ENCODE measurements at places on chromosomes 7 and 10.

DNA sequence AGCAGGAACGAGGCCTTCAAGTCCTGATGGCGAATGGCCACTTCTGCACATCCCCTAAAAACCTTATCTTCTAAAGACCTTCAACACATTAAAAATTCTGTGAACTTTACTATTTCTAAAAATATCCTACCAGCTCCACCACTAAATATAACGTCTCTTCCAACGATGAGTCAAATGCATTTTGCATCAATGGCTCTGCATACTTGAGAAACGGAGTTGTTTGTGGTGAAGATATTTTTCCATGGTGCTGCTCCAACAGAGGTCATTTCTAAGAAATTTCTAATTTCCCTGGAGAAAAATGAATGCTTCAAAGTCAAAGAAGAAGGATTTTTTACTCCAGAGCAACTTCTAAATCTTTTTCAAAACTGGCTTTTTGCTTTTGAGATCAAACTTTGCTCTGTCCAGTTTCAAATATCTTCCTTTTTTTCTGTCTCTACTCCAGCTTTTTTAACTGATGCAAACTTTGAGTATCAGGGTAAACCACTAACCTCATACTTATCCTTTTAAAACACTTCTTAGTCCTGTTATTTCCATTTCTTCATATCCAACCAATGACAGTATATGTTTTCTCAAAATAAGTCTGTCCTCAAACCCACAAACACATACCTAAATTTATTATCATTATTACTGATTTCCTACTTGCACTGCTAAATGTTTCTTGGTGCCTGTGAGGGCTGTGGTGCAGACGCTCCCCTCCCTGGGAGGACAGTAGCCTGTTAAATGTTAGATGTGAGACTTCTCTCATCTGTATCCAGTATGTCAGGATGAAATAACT, 258.1 kb downstream of the KLF6 start:
- peak; percentile 77 for DNase-seq

DNA sequence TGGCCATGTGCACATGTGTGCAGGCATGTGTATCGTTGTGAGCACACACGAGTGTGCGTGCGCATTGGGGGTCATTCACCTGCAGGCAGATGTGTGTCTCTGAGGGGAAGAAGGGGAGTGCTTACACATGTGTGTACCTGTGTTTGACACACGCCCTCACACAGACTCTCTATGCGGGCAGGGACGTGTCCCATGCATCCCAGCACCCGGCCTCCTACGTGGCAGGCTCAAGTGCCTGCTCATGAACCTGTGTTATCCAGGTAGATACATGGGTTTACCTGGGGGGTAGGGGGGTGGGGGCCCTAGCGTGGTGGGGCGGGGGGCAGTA, 18.6 kb downstream of the KCP start:
- DNase-seq: no peak

DNA sequence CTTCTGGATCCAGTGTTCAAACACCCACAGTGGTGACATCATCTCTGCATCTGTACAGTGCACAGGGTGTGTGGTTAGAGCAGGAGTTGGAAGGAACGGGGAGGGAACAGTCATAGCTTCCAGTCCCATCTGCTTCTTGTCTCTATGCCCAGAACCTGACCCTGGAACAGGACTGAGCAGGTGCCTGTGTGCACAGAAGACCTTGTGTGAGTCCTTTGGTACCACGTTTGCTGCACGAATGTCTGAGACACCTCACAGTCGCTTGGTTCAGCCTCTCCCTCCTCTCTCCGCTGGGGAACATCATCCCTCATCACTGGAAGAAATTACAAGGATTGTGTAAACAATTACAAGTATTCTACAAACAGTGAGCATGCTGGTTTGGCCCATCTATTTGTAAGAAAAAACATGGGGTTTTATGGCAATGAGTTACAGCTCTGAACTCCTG, 243.0 kb upstream of the KLF6 start:
- DNase-seq: no peak

DNA sequence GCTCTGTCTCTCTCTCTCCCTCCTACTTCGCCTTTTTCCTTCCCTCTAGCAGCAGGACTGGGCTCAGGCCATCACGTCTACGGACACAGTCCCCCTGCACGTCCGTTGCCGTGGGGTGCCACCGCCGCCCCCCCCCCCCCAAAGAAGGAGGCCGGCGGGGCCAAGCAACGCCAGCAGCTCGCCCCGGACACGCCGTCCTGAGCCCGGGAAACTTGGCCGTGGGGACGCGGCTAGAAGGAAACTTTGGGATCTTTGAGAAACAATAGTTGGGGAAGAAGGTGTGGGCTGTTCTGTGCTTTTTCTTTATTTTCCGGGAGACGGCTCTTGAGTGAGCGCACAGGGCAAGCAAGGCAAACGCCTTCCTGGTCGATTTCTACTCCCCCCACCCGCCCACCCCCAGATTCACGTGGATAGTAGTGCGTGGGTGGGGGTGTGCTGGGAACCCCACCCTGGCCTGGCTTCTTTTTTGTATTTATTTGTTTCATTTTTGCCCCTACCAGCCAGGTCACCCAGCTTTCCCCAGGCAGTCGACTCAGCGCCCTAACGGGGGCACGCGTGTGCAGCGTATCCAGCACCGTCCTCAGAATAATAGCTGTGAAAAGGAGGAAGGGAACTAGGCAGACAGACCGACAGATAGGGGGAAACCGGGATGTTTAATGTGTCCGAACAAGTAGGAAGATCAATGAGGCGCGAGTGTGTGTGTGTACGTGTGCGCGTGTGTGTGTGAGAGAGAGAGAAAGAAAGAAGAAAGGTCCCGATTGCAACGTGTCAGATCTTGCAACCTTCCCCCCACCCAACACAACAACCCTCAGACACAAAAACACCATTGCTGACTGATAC, 1.4 kb downstream of the MXI1 start:
- peak; percentile 54 for DNase-seq

DNA sequence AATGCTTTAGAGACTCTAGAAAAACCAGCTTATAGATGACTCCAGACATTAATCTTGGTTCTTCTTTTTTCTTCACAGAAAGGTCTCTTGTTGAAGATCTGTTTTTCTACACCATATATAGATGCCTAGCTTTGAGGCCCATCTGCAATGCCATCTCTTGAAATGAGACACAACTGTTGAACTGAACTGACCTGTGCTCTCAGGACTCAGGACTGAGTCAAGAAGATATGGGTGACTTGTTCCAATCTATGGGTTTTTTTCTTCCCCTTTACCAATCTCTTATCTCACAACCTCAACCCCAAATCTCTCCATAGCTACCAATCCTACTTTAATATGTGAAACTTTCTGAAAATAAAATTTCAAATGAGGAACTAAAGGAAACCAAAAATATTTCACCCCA, 194.7 kb downstream of the SNX13 start:
- DNase-seq: no peak

DNA sequence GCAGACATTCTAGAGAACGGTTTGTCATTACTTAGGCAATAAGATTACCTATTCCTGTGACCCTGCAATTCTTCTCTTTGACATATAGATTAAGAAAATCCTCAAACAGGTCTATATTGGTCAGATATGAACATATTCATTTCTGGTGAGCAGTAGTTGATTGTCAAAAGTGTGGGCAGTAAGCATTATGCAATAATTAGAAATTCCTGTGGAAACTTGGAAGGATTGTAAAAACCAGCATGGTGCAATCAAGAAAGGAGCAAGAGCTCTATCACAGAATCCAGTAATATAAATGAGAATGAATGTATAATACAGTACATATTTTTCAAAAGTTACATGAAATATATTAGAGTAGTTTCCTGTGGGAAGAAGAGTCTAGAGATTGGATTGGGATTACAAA, 406.5 kb downstream of the SUGCT start:
- DNase-seq: no peak

- DNase-seq: peak; percentile 62
Measured at GRCh38 chr10:75400163-75400770, 1.3 kb downstream of the ZNF503 start.

GRCh38 chr7:142585425-142585824, 163.8 kb upstream of the PRSS1 start:
- DNase-seq: no peak

- DNase-seq: no peak
Measured at GRCh38 chr7:129258649-129259389, 34.0 kb downstream of the AHCYL2 start.

All from hepatic stellate cell (primary cell).